ENCODE measurements at places on chromosomes 7 and 10.

- no peak for DNase-seq
These were observed 721.7 kb upstream of the GALNT17 start for GRCh38 chr7:70410134-70410750.

GRCh38 chr7:155963771-155964195 is 151.5 kb upstream of the SHH start:
- DNase-seq = no peak

GRCh38 chr10:16732376-16732775 is 84.8 kb downstream of the RSU1 start:
- no peak for DNase-seq

DNA sequence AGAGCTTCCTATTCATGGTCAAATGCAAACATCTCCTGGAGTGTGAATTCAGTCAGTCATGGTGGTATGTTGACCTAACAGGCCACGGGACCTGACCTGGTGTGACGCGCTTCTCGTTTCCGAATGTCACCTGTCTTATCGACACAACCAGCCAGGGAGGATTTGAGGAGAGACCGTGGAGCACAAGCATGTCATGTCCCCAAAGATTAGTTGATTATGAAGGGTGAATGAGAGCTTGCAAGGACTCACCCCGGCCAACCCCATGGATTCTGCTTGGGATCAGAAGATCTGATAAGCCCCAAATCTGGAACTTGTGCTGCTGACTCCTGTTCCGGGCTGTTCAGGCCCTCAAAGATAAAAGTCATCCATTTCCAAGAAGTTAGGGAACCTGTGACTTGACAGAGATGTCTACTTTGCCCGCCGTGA is 10.5 kb downstream of the ADRA2A start:
- no peak for DNase-seq

GRCh38 chr7:22323714-22324113 is 33.2 kb downstream of the RAPGEF5 start:
- no peak for DNase-seq

GRCh38 chr7:85102813-85103350 is 84.0 kb downstream of the SEMA3D start:
- DNase-seq = no peak

- no peak for DNase-seq
These were observed 91.7 kb upstream of the ZMIZ1 start for GRCh38 chr10:78976825-78977755.
